ENCODE measurements at places on chromosomes 11 and 22. TPM values are rescaled to one million over a fixed set of nuclear protein-coding genes. Genes with fewer than 3 reads are reported as not detected.

Gene PRAME
- not detected for total RNA-seq

DNA sequence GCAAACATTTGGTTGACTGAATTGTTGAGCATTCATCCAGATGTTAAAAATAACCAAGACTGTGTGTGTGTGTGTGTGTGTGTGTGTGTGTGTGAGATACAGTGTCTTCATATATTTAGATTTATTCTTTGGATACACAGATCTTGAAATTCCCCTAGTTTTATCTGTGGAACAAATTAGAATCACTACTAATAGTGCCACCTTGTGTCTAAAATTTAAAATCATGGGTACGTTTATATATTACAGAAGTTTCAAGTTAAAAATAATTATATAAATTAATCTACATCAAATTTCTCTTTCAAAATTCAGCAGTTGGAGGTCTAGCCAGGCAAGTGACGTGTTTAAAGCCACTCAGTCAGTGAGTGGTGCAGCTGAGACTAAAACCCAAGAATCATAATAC lies 1566.2 kb upstream of the TENM4 start:
- no peak for DNase-seq

DNA sequence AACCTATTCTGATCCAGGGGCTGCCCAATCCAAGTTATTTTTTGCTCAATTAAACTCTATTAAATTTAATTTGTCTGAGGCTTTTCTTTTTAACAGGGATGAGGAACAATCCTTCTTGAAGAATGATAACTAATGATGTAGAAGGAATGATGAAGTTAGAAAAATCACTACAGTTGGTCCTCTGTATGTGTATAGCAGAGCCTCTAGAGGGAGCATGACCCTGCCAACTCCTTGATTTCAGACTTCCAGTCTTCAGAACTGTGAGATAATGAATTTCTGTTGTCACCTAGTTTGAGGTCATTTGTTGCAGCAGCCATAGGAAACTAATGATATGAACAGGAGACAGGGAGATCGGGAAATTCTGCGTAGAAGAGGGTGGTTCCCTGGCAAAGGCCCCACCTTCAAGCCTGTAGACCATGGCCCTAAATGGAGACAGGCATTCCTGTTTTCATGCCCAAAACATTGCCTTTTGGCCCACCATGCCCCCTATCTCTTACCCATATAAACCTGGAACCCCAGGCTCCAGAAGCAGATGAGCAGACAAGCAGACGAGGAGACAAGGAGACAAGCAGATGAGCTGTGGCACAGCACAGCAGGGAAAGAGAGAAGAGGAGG lies 7.7 kb upstream of the QSER1 start:
- DNase-seq: no peak

GRCh38 chr11:19820100-19820499 lies 107.5 kb downstream of the NAV2 start:
- no peak for DNase-seq

DNA sequence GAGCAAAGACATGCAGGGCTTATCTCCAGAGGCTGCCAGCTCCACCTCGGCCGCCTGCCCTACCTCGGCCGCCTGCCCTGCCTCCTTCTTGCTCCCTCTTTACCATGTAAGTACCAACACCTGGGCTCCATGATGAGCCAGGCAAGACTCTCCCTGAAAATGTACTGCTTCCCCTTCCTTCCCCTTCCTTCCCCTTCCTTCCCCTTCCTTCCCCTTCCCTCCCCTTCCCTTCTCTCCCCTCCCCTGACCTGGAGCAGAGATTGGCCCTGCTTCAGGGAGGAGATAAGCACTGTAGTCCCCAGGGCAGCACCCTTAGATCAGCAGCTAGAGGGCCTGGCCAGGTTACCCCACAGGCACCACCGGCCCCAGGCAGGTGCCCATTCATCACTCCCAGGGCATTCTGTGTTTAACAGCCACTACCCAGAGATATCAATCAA lies 25.4 kb upstream of the ADORA2A start:
- no peak for DNase-seq

GRCh38 chr11:119110439-119110838 lies 3.3 kb downstream of the C2CD2L start:
- DNase-seq: no peak

DNA sequence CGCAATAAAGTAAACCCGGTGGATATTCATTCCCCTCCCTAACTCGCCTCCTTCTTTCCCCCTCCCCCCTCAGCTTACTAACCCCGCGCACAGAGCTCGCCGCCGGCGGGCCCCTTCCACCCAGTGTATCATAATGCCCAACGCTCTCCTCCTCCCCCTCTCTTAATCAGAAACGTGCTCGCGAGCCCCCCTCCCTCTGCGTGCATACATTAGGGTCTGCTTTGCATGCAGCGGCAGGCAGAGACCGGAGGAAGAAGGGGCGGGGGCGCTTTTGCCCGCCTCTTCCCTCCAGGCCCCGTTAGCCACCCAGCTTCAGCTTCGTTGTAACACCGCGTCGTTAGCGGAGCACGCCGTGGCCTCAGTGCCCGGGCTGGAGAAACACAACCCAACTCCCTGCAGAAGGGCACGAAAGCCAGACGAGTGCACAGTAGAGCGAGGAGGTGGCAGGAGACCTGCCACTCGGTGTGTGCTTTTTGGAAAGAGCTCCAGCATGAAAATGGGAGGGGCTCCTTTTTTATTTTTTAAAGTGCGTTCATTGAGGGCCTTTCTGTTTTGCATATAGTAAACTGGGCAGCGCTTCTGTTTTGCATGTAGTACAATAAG lies 901 bp upstream of the KMT2A start:
- peak; percentile 68 for DNase-seq

GRCh38 chr11:94199136-94200130 lies 70.8 kb downstream of the PANX1 start:
- no peak for DNase-seq

GRCh38 chr11:35934981-35935380 lies 8.9 kb upstream of the LDLRAD3 start:
- DNase-seq: no peak

DNA sequence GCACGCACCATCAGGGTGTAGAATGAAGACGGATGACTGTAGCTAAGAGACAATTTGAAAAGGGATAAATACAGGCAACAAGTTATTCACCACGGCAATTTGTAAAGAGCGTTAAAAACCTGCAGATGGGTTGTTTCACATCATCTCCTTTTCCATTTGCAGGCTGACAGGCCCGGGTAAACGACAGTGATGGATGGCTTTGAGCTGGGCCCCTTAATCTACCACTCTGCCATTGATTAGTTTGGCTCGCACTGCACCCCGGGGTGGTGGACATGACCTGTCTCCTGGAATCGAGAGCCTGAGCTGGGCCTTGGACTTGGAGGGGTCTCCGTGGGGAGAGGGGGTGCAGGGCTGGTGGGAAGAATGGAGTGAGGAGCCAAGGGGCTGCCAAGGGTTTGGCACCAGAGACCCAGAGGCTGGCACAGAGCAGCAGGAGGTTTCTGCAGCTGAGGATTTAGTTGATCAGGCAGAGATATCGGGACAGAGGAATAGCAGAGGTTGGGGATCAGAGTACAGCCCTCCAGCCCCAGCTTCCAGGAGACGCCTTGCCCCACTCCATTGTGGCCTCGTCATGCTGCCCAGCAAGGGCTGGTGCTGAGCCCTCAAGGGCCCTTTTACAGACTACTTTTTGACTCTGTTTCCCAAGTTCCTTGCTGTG lies 110.6 kb upstream of the NECTIN1 start:
- DNase-seq: no peak

Data from left ventricle myocardium superior (tissue), 1 donor.